ENCODE measurements at places on chromosomes 5 and 9.

GRCh38 chr5:128174951-128175350, 91.4 kb downstream of the SLC12A2 start:
- no peaks in the 10 kb centered on the region for H3K27me3 ChIP-seq
- H3K27ac ChIP-seq: no peak overlapping the region
- no peaks in the 10 kb centered on the region for H3K36me3 ChIP-seq
- H3K4me1 ChIP-seq: no peaks in the 10 kb centered on the region
- no peak overlapping the region for H3K4me3 ChIP-seq

GRCh38 chr5:149264439-149265067, 7.1 kb upstream of the AFAP1L1 start:
- no peaks in the 10 kb centered on the region for H3K36me3 ChIP-seq
- peak; percentile 71 for DNase-seq
- H3K4me1 ChIP-seq: no peaks in the 10 kb centered on the region
- H3K27me3 ChIP-seq: peaks cover 2% of the 10 kb centered on the region

- H3K4me1 ChIP-seq: no peaks in the 10 kb centered on the region
- DNase-seq: no peak
- H3K4me3 ChIP-seq: no peak overlapping the region
- no peaks in the 10 kb centered on the region for H3K27me3 ChIP-seq
Observed at GRCh38 chr9:79465156-79465555, 106.6 kb upstream of the TLE4 start.

DNA sequence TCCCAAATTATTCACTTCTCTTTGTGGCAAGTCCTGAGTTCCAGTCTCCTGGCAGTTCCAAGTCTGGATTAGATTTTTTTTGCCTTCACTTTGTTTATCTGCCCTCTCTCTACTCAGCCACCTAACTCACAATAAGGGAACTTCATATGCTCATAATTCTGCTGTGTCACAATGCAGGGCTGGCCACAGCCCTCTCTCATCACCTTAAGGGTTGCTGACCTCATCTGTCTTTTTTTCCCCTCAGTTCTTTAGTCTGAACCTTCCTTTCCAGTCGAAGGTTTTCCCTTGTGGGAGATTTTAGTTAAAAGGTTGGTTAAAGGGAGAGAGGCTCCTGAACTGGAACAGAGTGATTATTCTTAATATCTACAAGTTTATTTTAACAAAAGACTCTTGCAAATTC, 4.1 kb downstream of the BAG1 start:
- H3K4me3 ChIP-seq: no peak overlapping the region
- peaks cover 6% of the 10 kb centered on the region for H3K36me3 ChIP-seq
- H3K27ac ChIP-seq: no peak overlapping the region
- no peak for DNase-seq
- no peaks in the 10 kb centered on the region for H3K27me3 ChIP-seq
- no peaks in the 10 kb centered on the region for H3K4me1 ChIP-seq

DNA sequence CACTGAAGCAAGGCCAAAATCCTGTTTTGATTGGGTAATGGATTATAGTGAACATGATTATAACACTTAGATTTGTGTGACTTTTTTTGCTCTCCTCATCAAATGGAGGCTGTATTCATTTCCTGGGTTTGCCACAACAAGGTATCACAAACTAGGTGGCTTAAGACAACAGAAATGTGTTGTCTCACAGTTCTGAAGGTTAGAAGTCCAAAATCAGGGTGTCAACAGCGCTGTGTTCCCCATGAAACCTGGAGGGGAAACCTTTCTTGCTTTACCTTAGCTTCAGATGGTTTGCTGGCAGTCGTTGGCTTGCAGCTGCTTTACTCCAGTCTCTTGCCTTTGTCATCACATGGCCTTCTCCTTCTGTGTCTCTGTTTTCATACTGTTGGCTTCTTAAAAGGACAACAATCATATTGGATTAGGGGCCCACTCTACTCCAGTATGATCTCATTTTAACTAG, 32.4 kb downstream of the CDC42SE2 start:
- no peaks in the 10 kb centered on the region for H3K36me3 ChIP-seq
- H3K27me3 ChIP-seq: no peaks in the 10 kb centered on the region
- no peak overlapping the region for H3K27ac ChIP-seq
- H3K4me1 ChIP-seq: no peaks in the 10 kb centered on the region

DNA sequence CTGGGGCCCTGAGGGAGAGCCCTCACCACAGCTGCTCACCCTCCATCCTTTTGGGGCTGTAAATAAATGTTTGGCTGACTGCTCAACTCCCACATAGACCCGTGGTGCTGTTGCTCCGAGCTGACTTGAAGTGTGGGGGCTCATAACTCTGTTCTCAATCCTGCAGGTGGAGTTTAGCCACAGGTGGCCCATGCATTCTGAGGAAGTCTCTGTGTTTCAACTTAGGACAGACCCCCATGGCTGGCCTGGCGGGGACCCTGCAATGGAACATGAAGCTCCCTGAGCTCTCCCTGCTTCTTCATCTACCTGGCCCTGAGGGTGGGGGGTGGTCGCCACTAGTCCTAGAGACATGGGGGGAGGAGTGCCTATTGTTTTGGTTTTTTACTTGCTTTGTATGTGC, 19.7 kb downstream of the NDUFS6 start:
- peaks cover 8% of the 10 kb centered on the region for H3K36me3 ChIP-seq
- DNase-seq: no peak
- no peak overlapping the region for H3K4me3 ChIP-seq
- H3K27ac ChIP-seq: no peak overlapping the region
- H3K27me3 ChIP-seq: no peaks in the 10 kb centered on the region

DNA sequence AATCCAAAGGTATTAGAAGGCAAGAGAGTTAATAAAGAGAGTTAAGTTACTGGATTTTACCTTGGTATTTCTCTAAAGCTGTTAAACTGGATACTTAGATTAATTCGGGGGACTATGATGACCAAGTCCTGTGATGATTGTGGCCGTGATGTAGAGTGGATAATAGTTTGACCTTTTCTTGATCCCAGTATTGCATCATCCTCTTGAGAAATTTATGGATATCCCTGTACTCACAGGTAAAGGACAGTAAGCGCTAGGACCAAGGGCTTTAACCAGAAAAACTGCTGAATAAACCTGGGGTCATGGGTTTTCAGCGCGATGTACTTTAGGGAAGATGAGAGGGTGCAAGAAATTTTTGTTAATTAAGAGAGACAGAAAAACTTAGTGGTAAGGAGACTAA, 8.3 kb downstream of the OR13C8 start:
- no peak overlapping the region for H3K4me3 ChIP-seq
- no peaks in the 10 kb centered on the region for H3K4me1 ChIP-seq
- no peaks in the 10 kb centered on the region for H3K27me3 ChIP-seq
- no peak overlapping the region for H3K27ac ChIP-seq
- H3K36me3 ChIP-seq: no peaks in the 10 kb centered on the region
- no peak for DNase-seq

- H3K36me3 ChIP-seq: 0 out of 2 replicates have a peak, but pooled peaks cover 3% of the 10 kb centered on the region
- no peak for DNase-seq
- no peak overlapping the region for H3K27ac ChIP-seq
- no peaks in the 10 kb centered on the region for H3K4me1 ChIP-seq
Observed at GRCh38 chr9:126449725-126450667, 123.4 kb downstream of the MVB12B start.

DNA sequence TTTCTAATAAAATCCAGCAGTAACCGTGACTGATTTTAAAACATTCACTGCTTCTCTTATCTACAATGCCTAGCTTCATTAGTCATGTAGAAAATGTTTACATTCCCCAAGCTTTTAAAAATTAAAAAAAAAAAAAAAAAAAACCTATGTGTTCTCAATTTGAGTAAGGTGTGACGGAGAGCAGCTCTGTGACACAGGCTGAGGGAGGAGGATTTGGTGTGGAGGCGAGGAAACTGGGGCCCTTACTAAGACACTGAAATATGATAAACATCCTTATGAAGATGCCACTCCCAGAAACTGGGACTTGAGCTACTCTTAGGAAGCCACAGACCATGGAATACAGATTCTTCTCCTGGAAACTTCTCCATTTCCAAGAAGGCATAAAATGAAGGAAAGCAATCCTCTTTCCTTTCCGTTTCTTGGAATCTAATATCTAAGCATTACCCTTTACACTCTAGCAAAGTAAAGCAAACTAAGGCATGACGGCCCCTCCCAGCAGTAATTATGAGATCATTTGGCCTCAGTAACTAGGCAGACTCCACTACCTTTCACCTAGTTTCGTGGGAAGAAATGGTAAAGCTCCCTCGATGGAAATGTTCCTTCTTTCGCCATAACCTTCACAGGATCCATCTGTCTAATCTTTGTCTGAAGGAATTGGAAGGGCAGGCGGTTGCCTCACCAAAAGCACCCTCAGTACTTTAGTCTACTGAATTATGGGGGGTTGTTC, 23.5 kb downstream of the GRAMD2B start:
- no peak overlapping the region for H3K4me3 ChIP-seq
- no peaks in the 10 kb centered on the region for H3K27me3 ChIP-seq
- H3K27ac ChIP-seq: no peak overlapping the region
- no peak for DNase-seq

DNA sequence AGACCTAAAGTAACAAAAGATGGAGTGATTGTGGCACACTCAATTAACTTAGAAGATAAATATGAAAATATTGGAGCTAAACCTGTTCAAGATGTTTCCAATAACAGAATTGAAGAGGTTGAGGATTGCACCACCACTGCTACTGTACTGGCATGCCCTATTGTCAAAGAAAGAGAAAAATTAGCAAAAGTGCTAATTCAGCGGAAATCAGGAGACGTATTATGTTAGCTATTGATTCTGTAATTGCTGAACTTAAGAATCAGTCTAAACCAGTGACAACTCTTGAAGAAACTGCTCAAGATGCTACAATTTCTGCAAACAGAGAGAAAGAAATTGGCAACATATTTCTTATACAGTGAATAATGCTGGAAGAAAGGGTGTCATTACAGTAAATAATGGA, 754.4 kb downstream of the CDH18 start:
- no peak overlapping the region for H3K4me3 ChIP-seq
- no peaks in the 10 kb centered on the region for H3K27me3 ChIP-seq
- no peaks in the 10 kb centered on the region for H3K36me3 ChIP-seq
- H3K27ac ChIP-seq: no peak overlapping the region
- no peaks in the 10 kb centered on the region for H3K4me1 ChIP-seq

DNA sequence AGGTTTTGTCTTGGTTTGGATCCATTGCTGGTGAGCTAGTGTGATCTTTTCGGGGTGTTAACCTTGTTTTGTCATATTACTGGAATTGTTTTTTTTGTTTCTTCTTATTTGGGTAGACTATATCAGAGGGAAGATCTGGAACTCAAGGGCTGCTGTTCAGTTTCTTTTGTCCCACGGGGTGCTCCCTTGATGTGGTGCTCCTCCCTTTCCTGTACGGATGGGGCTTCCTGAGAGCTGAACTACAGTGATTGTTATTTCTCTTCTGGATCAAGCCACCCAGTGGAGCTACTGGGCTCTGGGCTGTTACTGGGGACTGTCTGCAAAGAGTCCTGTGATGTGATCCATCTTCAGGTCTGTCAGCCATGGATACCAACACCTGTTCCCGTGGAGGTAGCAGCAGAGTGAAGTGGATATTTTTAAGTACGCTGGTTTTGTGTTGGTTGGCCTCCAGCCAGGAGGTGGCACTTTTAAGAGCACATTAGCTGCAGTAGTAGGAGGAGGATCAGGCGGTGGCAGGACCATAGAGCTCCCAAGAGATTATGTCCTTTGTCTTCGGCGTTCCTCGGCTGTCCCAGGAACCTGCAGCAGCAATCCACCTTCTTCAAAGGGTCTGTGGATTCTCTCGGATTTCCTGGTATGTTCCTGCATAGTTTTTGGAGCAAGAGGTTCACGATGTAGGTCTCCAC, 27.2 kb downstream of the SCAMP1 start:
- H3K4me1 ChIP-seq: no peaks in the 10 kb centered on the region
- DNase-seq: no peak
- no peak overlapping the region for H3K27ac ChIP-seq
- no peak overlapping the region for H3K4me3 ChIP-seq
- H3K36me3 ChIP-seq: no peaks in the 10 kb centered on the region

DNA sequence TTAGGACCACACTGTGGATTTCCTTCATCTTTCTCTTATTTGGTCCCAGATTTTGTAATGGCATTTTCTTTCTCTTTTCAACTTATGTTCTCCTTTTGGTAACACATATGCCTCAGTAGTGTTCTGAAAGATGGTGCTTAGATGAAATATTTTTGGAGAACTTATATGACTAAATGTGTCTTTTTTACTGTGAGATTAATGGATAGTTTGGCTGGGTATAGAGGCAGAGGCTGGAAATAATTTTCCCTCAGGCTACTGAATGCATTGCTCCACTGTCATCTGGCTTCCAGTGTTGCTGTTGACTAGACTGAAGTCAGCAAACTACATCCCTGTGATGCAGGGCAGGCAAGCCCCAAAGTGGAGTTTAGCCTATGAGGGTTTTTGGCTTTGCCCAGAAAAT, 450.9 kb downstream of the DMAC1 start:
- no peaks in the 10 kb centered on the region for H3K27me3 ChIP-seq
- no peak for DNase-seq
- H3K4me1 ChIP-seq: no peaks in the 10 kb centered on the region
- no peak overlapping the region for H3K4me3 ChIP-seq
- H3K27ac ChIP-seq: no peak overlapping the region
- H3K36me3 ChIP-seq: no peaks in the 10 kb centered on the region

GRCh38 chr9:5089737-5090136, 95.7 kb downstream of the INSL6 start:
- no peak overlapping the region for H3K4me3 ChIP-seq
- no peaks in the 10 kb centered on the region for H3K4me1 ChIP-seq
- no peak for DNase-seq

DNA sequence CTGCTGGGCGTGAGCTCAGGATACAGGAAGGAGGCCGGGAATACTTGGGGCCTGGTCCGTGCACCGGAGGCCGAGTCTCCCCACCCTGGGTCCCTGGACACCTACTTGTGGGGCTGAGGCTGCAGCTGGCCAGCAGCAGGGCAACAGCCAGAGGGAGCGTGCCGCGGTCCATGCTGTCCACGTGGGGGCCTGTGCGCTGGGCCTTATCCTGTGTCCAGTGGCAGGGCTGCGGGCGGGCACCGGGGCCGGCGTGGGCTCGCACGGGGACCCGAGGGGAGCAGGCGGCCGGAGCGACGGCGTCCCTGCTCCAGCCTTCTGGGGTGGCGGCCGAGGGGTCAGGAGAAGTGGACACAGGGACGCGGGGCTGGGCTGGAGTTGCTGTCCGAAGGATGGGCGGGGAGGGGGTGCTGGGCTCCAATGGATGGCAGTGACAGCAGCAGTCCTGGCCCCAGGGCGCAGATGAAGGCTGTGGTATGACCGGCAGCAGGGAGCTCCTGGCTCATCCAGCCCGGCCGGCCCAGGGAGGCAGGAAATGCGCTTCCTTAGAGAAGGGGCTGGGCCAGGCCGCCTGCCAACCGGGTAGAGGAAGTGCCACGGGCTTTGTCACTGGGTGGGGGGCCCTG, at the start of gene ENG:
Gene ENG (minus strand): TSS at position 475 of the 623 bp plus-strand sequence. CDS start 303 bp downstream, at position 172.
- no peak within 1 kb of the TSS for H3K27ac ChIP-seq
- H3K27me3 ChIP-seq: no peaks in the 10 kb centered on the region
- no peak for DNase-seq
- no peaks in the 10 kb centered on the region for H3K36me3 ChIP-seq
- H3K4me1 ChIP-seq: peaks cover 9% of the 10 kb centered on the region
- no peak within 1 kb of the TSS for H3K4me3 ChIP-seq

GRCh38 chr9:20507431-20507830, 114.9 kb downstream of the MLLT3 start:
- no peak overlapping the region for H3K4me3 ChIP-seq
- H3K27ac ChIP-seq: no peak overlapping the region
- no peaks in the 10 kb centered on the region for H3K36me3 ChIP-seq
- no peak for DNase-seq

GRCh38 chr5:89724379-89725095, 685.0 kb downstream of the CETN3 start:
- no peak overlapping the region for H3K4me3 ChIP-seq
- no peaks in the 10 kb centered on the region for H3K4me1 ChIP-seq
- no peak overlapping the region for H3K27ac ChIP-seq
- H3K27me3 ChIP-seq: no peaks in the 10 kb centered on the region
- no peaks in the 10 kb centered on the region for H3K36me3 ChIP-seq
- DNase-seq: no peak

Data from Caco-2 (cell line).